Stimulated activated CD4-positive, alpha-beta T cell treated with anti-CD3 and anti-CD28 coated beads, Interleukin-1b, Interleukin-23, amount 100 ng/mL, for 48 hours (primary cell): ENCODE measurements at places on chromosomes 7 and 10.

DNA sequence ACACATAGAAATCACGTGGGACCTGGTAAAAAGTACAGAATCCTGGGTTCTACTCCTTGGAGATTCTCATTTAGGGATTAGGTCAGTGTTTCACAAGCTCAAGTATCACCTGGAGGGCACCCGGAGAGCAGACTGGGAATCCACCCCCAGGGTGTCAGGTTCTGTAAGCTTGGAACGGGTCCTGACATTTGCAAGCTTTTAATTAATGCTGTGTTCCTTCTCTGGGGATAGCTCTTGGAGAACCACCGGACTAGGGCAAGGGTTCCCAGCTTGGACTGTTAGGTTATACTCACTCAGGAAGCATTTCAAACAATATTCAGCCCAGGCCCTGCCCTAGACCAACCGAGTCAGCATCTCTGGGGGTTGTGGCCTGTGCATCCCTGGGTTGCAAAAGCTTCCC, 23.0 kb downstream of the TCF7L2 start:
- DNase-seq, result no peak

DNA sequence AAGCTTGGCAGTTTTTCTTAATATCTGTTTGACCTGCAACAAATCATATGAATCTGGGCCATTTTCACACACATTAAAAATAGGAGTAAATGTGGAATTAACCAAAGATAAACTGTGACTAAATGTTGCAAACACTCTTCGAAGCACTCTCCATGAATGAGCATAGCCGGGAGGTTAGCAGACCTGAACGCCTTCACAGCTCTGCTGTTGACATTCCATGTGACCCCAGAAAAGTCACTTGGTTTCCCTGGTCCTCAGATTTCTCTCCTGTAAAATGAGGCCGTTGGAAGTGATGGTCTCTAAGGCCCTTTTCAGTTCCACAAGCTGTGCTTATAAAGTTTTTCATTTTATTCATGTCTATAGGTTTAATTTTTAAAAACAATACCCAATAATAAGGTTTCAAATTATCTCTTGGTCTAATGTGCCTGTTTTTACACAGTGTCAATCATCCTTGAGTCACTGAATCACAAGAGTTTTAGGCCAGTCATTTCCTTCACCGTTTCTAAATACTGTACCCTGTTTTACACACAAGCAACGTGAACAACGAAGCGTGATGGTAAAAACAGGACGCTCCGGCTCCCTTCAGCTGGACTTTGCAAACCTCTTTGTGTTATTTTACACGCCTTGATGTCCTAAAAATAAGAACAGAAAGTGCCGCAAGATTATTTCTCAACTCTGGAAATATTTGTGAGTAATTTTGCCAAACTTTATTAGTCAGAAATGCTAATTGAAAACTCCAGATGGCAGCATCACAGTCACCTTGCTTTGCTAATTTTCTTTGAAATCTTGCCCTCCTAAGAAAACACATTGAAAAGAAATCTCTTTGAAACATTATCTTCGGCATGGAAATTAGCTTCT, 38.6 kb upstream of the MET start:
- no peak for DNase-seq

DNA sequence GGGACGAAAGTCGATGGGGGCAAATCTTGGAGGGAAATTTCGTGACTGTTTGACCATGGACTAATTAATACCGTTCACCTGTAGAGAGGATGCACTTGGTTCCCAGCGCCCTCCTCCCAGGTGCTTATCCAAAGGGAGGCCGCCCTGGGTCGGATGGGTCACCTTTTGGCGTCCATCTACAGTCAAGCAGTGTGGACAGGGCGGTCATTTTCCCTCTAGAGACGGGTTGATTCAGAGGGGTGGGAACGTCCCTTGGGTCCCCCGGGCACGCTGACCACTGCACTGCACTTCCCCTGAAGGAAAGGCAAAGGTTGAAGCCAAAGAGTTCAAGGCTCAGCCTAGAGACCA, 2.0 kb downstream of the PRR15 start:
- DNase-seq, result no peak

- DNase-seq, result no peak
Observed at GRCh38 chr7:93031795-93032194, 86.0 kb downstream of the SAMD9 start.

GRCh38 chr7:3649250-3649649, 348.2 kb downstream of the SDK1 start:
- DNase-seq, result no peak

GRCh38 chr7:47757921-47758411, 176.1 kb upstream of the TNS3 start:
- no peak for DNase-seq

DNA sequence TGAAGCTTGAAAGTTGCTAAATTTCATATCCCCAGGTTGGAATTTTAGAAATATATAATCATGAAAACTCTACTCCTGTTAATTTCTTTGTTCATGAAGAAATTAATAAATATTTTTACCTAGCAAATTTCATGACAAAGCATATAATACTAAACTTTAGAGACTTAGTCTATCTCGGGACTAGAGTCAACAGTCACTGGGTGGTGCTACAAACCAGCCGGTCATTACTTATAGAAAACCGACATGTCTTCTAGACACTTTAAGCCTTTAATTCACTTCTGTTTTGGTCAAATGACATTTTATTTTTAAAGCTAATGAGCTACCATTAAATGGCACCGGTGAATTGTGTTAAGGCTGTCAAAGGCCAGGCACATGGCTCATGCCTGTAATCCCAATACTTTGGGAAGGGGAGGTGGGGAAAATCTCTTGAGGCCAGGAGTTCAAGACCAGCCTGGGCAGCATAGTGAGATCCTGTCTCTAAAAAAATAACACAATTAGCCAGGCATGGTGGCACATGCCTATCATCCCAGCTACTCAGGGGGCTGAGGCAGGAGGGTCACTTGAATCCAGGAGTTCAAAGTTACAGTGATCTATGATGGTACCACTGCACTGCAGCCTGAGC, 270.1 kb downstream of the CACNA2D1 start:
- no peak for DNase-seq

DNA sequence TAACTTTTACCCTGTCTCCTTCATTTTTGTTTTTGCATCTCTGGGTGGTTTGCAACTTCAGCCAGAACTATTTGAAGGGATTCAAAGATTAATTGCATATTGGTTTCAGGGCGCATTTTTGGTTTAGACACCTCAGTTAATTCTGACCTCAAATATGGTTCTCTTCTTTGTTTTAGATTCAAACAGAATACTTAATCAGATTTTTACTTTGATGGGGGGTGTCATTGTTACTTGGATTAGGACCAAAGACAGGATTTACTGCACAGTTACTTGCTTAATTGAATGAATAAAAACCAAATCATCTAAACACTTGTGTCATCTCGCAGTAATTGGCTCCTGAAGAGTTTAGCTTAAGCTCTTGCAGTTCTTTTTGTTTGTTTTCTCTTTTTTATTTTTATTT, 100.9 kb downstream of the PHTF2 start:
- no peak for DNase-seq

- no peak for DNase-seq
Observed at GRCh38 chr10:116071453-116072148, 201.4 kb downstream of the GFRA1 start.

- DNase-seq, result no peak
Observed at GRCh38 chr7:37039131-37039749, 314.9 kb upstream of the AOAH start.

DNA sequence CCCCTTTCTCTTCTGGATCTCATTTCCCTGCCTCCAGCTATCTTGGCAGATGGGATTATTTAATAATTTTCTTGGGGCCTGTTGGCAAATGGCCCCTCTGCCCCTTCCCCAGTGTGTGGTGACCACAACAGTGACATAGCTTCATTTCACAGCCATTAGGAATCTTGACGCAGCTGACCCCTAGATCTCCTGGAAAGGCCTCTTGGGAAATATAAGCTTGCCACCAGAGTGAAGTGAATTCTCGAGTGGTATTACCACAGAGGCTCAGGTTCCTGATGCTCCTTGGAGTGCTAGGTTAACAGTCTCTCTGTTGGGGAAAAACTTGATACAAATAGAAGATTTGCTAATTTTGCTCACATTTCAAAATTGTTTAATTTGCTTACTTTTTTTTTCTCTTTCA, 57.8 kb downstream of the AUTS2 start:
- DNase-seq, result no peak

- no peak for DNase-seq
Observed at GRCh38 chr10:34587680-34588019, 227.4 kb downstream of the PARD3 start.

- no peak for DNase-seq
Observed at GRCh38 chr10:12471135-12471534, 121.8 kb downstream of the CAMK1D start.

GRCh38 chr10:124032971-124033886, 60.2 kb downstream of the CHST15 start:
- DNase-seq, result no peak

DNA sequence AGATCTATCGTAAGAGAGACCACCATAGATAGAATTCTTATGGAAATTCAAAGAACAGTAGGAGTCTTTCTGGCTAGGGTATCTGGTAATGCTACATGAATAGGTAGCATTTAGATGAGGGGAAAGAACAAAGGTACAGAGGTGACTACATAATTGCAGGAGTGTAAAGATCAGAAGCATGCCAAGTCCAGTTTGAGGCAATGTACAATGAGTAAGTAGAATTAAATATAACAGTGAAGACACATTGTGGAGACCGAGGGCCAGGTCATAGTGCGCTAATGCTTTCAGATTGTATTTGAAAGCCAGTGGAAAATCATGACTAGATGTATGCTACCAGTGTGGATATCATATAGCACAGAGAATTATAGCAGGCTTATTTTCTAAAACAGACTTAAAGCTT, 1611.6 kb upstream of the LRRTM3 start:
- DNase-seq, result no peak

GRCh38 chr7:41183741-41184140, 519.1 kb downstream of the INHBA start:
- DNase-seq, result no peak

GRCh38 chr7:157502701-157503111, 165.9 kb downstream of the DNAJB6 start:
- peak; percentile 71 for DNase-seq

DNA sequence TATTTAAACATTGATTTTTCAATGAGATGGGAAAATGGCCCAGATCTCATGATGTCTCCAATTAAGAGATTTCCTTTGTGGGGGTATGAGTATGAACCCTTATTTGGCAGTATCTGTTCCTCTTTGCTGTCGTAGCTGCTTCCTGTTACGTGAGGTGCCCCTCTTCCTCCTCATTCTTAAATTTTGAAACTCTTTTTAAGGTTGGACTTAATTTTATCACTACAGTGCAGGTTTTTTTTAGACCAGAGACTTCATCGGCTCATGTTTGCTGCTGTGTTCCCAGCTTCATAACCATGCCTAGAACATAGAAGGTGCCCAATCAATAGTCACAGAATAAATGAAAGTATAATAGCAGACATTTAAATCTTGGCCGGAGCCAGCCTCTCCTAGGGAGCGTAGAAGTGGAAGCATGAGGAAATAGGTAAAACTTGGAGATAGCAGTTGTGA, 2.4 kb downstream of the MIOS start:
- no peak for DNase-seq

GRCh38 chr10:80122746-80123145, 9.8 kb upstream of the PLAC9 start:
- DNase-seq, result no peak
